Left ventricle myocardium inferior (tissue), 1 donor: ENCODE measurements at places on chromosomes 3 and 15.

DNA sequence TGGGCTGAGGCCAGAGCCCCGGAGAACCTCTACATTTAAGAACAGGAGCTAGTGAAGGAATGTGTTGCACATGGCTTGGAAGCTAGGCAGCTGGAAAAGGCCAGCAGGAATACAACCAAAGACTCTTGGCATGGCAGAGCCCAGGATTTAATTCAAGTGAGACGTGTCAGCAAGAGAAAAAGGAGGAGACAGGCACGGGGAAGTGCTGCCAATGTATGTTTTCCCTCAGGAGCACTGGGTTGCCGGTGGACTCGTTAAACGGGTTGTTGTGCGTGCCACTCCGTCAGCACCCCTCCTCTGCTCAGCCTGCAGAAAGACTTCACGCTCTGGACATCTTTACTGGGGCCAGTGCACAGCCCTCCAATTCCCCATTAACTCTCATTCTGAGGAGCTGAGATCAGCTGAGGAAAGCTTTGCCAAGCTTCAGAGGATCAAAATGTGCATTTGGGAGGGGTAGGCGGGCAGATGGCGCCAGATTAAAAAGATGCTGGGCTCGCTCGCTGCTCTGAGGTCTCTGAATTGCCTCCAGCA, 103.7 kb downstream of the PDZRN3 start:
- peak; percentile 44 for DNase-seq

DNA sequence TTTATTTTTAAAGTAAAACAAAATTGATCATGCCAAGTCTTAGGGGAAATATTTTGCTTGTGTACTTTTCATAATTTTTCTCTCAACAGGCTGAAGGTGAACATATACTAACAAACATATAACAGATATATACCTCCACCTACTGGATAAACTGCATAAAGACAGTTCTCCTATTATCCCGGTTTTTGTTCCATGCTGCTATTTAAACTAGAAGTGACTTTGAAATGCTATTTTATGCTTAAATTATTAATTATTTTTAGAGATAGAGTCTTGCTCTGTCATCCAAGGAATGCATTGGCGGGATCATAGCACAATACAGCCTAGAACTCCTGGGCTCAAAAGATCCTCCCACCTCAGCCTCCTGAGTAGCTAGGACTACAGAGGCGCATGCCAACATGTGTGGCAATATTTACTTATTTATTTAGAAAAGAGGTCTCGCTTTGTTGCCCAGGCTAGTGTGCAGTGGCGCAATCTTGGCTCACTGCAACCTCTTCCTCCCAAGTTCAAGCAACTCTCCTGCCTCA, 49.8 kb downstream of the ST3GAL6 start:
- no peak for DNase-seq

GRCh38 chr3:180457225-180457624, 144.7 kb upstream of the TTC14 start:
- DNase-seq = no peak

GRCh38 chr3:54862526-54862925, 65.3 kb downstream of the LRTM1 start:
- DNase-seq = no peak

DNA sequence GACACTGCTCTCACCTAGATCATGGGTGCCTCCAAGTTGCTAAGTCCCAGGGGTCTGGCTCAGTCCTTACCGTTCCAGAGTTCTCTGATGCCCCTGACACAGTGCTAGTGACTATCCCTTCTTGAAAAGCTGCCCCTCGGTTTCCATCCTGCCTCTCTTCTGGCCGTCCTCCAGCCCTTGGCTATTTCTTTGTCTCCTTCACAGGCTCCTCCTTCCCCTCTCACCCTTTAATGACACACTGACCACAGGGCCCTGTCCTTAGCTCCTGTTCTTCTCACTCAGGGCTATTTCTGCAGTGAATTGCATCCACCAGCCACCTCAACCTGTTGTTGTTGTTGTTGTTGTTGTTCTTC, 31.1 kb downstream of the SLC28A1 start:
- no peak for DNase-seq

DNA sequence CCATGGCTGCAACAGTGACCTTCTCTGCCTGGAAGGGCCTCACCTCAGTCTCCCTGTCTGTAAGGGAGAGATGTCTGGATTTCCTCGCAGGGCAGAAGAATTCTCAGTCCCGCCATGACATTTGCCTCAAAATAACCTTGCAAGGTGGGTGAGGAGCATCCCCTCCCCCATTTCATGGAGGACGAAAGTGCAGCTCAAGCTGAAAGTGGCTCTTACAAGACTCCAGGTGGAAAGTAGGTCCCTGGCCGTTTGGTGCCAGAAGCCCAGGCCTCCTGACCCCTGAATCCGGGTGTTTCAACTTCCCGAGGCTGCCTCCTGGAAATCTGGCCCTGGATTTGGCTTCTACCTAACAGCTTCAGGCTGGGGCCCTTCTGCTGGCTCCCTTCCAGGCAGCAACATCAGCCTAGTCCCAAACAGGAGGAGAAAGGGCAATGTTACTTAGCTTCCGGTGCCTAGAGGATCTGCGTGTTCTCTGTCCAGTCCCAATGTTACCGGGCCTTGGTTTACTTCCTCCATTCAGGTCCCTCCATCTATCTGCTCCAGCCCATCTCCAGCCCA, 769 bp upstream of the CSPG4 start:
- DNase-seq = no peak

GRCh38 chr3:112647122-112647521, 6.2 kb upstream of the CCDC80 start:
- no peak for DNase-seq
